ENCODE measurements at places on chromosomes 7 and 10.

DNA sequence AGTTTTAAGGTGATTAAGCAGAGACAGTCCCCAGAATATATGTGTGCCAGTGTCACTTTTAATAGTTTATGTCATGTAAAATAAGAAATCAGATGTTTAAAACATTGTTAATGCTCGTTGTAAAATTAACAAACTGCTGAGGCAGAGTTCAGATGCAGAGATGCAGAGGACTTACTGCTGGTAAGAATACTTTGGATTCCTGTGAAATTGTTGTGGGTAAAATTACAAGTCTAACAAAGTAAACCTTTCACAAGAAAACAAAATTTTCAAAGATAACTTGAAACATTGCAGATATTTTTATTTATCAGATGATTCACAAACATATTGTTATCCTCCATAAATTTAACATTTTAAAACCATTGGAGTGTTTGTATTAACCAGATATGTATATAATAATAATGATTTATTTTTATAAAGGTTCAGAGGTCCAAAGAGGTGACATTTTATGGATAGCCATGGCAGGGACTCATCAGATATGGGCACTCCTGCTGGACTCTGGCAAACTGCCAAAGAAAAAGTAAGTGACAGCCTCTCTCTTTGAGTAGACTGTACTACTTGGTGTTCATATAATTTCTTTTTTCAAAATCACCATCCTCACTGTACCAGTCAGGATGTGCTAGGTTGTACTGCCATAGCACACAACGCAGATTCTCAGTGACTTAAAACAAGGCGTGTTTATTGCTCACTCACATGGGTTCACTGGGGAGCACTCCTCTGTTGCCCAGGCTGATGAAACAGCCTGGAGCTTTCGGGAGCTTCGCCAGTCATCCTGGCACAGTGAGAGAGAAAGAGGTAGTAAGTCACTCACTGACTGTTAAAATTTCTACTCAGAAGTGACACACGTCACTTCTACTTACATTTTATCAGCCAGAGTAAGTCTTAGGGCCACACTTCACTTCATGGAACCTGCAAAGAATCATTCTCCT is 43.5 kb downstream of the NHLRC2 start:
- DNase-seq, result no peak

DNA sequence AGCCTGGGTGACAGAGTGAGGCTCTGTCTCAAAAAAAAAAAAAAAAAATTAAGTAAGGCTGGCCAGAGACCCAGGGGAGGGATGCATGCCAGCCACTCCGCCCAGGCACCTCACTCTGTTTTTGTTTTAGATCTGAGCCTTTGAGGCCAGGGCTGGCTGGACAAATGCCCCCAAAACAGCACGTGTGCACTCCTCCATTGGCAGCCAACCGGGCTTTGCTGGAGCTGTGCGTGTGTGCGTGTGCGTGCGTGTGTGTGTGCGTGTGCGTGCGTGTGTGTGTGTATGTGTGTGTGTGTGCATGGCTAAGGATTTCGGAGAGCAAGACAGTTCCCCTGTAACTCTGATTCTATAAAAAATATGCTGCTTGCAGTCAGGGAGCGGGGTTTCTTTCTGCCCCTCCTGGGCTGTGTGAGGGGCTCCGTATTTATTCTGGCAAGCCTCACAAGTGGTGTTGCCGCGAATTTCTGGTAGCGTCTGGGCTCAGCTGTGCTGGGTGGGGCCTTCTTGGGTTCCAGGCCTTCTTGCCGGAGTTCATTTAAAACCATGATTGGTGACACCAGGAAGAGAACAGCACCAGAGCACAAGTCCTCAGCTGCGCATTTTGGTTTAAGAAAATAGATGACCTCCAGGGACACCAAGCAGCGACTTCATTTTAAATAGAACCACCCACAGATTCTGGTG is 28.1 kb upstream of the UNCX start:
- no peak for DNase-seq

DNA sequence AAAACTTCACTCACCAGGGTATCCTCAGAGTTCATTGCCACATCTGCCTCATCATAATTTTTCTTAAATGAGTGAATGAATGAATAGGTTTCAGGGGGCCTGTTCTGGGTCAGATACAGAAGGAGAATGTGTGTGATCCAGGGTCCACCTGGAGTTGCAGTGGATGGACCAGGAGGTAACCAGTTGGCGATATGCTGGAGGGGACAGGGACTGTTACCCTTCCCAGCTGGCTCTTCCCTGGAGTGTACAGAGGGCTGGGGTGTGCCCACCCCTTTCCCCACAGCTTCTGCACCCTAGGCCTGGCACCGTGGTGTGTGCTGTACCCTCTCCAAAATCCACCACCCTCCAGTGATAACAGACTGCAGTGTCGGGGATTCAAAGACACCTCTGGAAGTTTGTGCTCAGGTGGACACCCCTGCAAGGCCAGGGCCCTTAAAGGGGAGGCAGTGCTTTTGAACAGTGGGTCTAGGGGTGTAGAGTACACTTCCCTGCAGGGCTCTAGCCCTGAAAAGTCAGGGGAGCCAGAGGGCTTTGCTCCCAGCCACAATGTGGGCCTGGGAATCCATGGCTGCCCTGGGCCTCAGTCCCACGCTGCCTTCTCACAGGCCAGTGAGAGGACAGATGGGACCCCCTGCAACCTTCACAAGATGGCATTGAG is 134.4 kb upstream of the UNC5B start:
- DNase-seq, result no peak

- DNase-seq, result no peak
These were observed 93.6 kb upstream of the COL1A2 start for GRCh38 chr7:94301024-94301586.

GRCh38 chr10:77518241-77518909 is 119.2 kb downstream of the KCNMA1 start:
- DNase-seq, result no peak

- DNase-seq, result no peak
These were observed 57.1 kb downstream of the LRRTM3 start for GRCh38 chr10:66982792-66983474.

GRCh38 chr7:2681929-2682799 is 5.8 kb upstream of the AMZ1 start:
- no peak for DNase-seq

Measured in T-helper 17 cell (primary cell).